Liver (tissue), 10 donors: ENCODE measurements at places on chromosomes 7 and 10.

- DNase-seq, result no peak
These were observed 35.2 kb upstream of the LRRC4 start for GRCh38 chr7:128066395-128066794.

- no peak for DNase-seq
These were observed 55.1 kb downstream of the CHST3 start for GRCh38 chr10:72019085-72019876.

DNA sequence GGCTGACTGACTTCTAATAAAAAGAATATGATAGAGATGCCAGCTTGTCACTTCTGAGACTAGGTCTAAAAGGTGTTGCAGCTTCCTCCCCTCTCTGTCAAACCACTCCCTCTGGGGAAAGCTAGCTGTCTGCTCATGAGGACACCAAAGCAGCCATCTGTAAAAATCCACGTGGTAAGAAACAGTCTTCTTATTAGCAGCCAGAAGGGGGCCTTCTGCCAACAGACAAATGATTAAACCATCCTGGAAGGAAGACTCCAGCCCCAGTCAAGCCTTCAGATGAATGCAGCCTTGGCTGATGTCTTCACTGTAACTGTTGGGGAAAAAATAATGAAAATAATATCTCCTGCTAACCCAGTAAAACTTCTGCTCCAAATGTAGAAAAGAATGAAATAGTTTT lies 41.9 kb upstream of the DAGLB start:
- DNase-seq, result no peak

- no peak for DNase-seq
These were observed 4.3 kb downstream of the NPS start for GRCh38 chr10:127553417-127553816.

DNA sequence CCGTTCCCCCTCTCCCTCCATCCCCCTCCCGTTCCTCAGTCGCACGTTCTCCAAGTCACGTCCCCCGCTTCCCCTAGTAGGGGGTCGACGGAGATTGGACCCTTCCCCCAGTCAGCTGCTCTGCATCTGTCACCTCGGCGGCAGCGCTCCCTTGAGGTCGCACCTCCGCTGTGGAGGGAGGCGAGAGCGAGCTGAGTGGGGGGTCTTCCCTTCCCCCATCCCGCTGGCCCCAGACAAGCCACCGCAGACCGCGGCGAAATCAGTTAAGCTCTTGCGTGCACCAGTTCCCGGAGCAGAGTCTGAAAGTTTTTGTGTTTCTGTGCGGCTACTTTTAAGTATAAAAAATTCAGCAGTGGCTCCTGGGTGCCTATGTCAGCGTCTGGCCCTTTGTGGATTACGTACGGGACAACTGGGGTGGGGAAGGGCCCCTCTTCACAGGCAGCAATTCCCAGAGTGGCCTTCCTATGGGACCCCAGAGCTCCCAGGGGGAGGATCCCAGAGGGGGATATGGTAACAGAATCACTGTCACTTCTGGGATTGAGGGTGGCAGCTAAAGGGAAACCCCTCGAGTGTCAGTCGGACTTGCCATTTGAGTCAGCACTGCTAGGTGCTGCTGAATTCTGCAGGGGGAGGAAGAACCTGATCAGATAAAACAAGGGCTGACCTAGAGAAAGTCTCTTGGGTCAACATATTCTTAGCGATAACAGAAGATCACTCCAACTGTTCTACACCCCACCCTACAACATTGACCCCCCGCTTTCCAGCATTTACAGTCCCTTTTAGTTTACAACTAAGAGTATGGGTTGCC lies 12.5 kb upstream of the DDIT4 start:
- no peak for DNase-seq

- no peak for DNase-seq
These were observed 143.8 kb upstream of the TMEM106B start for GRCh38 chr7:12067156-12067831.

DNA sequence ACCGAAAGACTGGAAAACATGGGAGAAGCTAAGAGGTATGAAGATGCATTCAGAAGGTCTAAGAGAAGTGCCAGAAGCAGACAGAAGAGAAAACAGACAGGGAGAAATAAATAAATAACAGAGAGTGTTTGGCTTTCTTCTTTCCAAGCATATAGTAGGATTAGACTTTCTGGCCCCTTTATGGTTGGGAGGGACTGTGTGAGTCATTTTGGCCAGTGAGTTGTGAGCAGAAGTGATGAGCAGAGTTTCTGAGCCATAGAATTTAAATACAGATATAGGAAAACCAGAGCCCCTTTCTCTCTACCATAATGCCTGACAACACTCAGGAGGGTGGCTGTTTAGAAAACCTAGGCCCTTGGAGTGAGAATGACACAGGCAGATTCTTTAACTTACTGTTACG lies 171.0 kb downstream of the PPP1R17 start:
- no peak for DNase-seq

DNA sequence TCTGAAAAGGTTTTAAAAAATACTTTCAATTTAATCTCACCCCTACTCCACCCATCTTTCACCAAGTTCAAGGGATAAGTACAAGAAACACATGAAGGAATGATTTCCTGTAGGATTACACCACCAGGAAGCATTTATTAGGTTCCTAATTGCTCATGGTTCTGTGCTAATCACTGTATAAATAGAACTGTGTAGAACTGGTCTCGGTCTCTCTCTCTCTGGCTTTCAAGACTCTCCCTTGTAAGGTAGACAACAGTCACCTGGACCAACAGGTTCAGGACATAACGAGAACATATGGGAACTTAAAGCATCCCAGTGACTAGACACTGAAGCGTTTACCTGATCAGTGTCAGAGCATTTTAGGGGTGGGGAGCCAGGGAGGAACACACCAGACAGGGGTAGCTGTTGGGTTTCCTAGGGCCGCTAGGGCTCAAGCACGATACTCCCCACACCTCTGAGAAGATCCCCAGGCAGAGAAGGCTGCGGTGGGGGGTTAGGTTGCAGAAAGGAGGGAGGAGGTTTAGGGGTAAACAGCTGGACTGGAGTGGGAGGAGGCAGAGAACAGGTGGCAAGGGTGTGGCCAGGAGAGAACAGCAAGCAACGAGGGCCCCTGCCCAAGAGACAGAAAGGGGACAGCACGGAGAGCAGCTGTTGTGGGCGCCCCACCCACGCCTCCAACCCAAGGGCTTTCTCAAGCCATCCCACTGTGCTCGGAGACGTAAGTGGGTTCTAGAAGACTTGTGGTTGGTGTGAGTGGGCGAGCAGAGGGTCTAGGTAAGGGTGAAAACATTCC lies 52.5 kb upstream of the USP6NL start:
- DNase-seq, result no peak

GRCh38 chr10:116306847-116307246 lies 17.4 kb upstream of the CCDC172 start:
- no peak for DNase-seq

DNA sequence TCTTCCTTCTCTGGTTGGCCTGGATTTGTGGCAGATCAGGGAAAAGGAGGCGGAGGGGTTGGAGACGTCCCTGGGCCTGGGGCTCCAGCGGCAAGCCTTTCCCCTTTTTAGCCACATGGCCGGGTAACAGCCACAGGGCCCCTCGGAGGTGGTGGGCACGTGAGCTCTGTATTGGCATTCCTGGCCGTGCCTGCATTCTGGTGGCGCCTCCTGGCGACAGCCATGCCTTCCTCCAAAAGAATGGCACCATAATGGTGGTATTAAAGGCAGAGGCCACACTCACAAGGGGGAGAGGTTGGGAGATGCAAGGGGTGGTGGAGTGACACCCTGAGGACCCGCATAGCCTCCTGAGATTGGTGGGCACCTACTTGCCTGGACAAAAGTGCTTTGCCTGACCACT lies 3.0 kb upstream of the AQP1 start:
- DNase-seq, result no peak

DNA sequence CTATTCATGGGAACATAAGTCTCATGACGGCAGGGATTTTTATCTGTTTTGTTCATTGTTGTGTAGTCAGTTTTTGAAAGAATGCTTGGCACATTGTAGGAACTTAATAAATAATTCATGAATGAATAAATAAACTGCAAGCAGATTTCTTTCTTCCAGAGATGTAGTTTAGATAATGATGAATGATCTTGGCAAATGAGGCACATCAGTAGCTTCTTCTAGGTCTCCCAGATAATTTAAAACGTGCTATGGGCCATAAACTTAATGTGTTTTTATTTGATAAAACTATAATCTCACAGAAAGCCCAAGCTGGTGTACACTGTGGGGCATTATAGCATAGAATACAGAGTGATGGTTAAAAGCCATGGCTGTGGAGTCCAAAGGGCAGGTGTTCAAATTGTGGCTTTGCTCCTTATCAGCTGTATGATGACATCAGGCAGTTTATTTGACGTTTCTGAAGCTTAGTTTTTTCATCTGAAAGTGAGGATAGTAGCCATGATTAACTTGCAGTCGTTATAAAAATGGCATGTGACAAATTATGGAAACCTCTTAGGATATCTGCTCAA lies 3.5 kb downstream of the MGAM start:
- no peak for DNase-seq

- no peak for DNase-seq
These were observed 6.3 kb upstream of the IL2RA start for GRCh38 chr10:6068422-6068821.

DNA sequence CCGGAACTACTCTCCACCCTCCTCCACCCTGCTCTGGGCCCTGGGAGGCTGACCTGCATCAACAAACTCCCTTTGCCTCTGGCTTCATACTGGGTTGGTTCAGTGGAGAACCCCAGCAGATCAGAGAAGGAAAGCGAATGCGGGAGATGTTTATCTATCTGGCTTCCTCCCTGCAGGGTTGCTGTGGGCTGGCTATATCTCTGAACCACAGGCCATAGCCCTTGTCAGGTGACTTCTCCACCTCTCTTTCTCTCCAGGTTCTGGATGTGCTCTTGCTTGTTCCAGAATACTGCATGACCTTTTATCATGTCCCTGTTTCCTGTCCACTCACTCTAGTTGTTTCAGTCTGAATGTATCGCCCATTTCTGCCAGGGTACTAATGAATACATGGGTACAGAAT lies 51.7 kb upstream of the IFRD1 start:
- no peak for DNase-seq

DNA sequence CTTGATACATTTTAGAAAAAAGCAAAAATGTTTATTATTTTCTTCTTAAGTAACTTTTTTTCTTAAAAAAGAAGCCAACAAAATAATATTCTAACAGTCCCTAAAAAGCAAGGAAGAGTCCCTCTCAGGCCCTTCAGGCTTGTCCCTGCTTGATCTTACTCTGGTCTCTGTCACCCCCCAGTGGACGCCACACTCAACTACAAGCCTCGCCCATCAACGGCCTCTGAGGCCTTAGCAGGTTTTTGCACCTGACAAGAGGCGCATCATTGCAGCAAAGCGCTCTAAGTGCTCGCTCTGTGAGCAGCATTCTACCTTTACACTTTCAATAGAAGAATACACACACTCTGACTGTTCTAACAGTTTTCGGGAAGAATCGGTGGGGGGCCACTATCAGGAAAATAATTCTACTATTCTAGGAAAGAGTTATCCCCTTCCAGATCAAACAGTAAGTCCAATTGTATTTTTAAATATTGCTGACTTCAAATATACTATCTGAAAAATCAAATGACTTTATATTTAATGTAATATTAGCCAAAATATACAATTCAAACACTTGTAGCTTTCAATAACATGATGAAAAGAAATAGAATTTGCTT lies 139.2 kb downstream of the USP6NL start:
- DNase-seq, result peak; percentile 72
